ENCODE measurements at places on chromosomes 11 and 22.

- no peak for DNase-seq
These were observed 22.9 kb upstream of the JAM3 start for GRCh38 chr11:134045799-134046635.

DNA sequence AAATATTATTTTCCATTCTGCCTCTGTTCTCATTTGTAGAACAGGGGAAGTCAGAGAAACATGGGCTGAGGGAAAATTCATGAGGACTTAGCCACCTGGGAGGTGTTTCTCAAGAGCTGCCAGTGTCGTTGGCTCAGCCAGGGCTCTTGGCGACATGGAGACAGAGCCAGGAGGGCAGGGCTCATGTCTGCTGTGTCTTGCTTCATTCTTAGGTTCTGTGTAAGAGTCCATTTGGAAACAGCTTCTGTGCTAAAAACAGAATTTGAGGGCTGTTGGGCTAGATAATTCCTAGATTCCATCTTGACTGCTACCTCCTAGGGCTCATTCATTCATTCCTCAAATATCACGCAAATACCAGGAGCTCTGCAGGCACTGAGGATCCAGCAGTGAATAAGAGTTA lies 15.1 kb upstream of the MRGPRX2 start:
- DNase-seq, result no peak

DNA sequence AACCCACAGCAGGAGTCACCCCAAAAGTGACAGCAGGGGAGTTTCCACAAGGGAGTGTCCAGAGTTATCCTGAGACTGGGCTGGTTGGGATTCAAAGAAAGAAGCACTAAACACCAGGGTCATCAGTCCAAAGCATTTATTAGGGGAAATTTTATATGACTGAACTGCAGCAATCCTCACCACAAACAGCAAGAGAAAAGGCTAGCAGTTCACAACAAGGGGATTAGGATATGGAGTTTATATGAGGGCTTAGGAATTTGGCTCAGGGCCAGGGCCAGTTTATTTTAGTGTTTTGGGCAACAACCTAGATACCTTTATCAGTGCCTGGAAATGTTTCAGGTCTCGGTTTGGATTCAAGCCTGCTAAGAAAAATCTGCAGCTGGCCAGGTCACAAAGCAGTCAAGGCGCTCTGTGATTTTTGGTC lies 4.6 kb upstream of the TMEM126A start:
- DNase-seq, result no peak

DNA sequence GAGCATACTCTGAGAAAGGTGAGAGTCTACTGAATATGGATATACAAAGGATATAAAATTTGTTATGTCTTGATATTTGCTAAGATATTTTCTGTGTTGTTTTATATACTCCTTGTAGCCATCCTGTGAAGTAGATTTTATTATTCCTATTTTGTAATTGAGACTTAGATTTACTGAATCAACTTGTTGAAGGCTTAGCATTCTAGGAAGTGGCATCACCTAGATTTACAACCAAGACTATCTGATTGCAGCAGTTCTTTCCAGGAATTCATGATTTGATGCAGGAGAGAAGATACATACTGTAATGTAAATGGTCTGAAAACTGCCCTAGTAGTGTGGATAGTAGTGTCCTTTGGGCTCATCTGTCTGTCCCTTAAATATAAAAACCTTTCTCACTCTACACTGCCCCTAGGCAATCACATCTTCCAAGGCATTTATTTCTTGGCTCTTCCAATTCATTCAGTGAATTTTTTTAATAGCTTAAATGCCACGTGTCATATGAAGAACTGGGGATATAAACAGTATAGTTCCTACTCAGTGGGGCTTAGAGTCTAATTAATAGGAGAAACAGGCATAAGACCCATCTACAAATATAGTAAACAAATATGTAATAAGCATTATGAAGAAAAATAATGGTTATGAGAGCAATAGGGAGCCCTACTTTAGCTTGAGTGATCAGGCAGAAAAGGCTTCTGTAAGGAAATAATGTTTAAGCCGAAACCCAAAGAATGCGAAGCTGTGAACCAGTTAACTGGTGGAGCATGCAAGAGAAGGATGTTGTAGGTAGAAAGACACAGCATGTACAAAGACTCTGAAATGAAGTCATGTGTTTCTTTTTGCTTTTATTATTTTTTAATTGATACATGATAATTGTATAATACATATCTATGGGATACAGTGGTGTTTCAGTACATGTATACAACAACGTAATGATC lies 13.6 kb downstream of the IPO7 start:
- no peak for DNase-seq

DNA sequence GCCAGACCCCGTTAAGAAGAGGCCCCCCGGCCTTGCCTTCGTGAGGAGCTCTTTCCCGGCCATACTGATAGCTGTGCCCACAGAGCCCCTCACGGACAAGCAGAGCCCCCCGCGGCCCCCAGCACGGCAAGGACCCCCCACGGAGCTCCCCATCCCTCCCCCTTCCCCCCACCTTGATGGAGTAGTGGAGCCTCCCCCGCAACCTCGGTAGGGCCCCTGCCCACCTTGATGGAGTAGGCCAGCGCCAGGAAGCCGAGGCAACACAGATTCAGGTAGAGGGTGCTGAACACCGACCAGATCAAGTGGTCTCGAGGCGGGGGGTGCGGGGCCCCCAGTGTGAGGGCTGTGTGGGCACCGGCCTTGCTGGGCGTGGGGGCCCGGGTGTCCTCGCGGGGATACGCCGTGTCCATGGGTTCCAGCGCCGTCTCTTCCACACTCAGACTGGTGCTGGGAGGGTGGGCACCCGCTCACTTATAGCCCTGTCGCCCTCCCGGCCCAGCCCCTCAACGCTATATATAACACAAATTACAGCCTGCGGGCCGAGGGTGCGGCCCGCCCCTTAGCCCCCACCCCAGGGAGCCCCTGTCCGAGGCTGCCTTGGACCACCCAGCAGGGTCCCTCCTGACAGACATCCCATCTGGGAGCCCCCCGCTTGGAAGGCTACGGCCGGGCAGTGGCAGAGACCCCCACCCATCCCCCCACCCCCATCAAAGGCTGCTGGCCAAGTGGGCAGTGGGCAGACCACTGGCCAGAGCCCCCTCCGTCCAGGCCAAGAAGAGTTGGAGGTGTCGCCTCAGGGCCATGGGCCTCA lies at the start of gene IFITM5:
Gene IFITM5, minus strand, starts transcription at position 446 of the 811 bp plus-strand sequence. Its CDS starts 36 bp downstream, at position 410.
- no peak for DNase-seq

DNA sequence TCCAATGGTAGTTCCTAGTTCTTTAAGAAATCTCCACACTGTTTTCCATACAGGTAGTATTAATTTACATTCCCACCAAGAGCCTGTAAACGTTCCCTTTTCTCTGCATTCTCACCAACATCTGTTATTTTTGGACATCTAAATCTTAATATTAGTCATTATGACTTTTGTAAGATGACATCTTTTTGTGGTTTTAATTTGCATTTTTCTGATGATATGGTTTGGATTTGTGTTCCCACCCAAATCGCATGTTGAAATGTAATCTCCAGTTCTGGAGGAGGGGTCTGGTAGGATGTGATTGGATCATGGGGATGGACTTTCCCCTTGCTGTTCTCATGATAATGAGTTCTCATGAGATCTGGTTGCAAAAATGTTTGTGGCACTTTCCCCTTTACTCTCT lies 89.0 kb downstream of the MUC15 start:
- no peak for DNase-seq

GRCh38 chr11:97414801-97415200 lies 1025.0 kb downstream of the JRKL start:
- DNase-seq, result no peak

- DNase-seq, result no peak
These were observed 33.9 kb downstream of the AAMDC start for GRCh38 chr11:77854838-77855237.

GRCh38 chr11:111523343-111523742 lies 8.8 kb downstream of the HOATZ start:
- no peak for DNase-seq

- no peak for DNase-seq
These were observed 13.8 kb downstream of the DENND5A start for GRCh38 chr11:9251311-9251710.

- DNase-seq, result no peak
These were observed 145.7 kb downstream of the TENM4 start for GRCh38 chr11:79294845-79295731.

GRCh38 chr11:122816761-122817520 lies 21.4 kb upstream of the CRTAM start:
- DNase-seq, result no peak

DNA sequence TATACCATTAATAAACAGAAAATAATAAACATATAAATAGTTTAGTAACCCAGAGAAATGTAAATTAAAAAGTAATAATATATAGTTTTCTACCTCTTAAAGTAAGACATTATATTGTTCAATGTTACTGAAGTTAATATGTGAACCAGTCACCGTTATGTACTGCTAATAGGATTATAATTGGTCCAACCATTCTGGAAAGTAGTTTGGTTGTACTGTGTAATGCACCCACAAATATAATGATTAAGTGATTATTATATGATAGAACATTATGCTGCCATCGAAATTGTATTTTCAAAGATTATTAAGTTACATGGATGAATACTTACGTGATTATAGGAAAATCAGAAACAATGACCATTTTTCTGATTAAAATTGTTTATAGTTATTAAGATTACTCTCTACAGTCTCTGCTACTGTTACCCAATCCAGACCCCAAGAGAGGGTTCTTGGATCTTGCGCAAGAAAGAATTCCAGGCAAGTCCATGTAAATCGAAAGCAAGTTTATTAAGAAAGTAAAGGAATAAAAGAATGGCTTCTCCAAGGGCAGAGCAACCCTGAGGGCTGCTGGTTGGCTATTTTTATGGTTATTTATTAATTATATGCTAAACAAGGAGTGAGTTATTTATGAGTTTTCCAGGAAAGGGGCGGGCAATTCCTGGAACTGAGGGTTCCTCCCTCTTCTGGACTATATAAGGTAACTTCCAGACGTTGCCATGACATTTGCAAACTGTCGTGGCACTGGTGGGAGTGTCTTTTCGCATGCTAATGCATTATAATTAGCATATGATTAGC lies 50.1 kb downstream of the ACER3 start:
- no peak for DNase-seq

GRCh38 chr11:14519597-14519916 lies 629 bp downstream of the PSMA1 start:
- DNase-seq, result no peak

- no peak for DNase-seq
These were observed 18.2 kb upstream of the SYT13 start for GRCh38 chr11:45304111-45304991.

GRCh38 chr11:129224538-129224937 lies 32.4 kb upstream of the ARHGAP32 start:
- no peak for DNase-seq

- no peak for DNase-seq
These were observed 117.8 kb downstream of the CCDC81 start for GRCh38 chr11:86492370-86493010.

DNA sequence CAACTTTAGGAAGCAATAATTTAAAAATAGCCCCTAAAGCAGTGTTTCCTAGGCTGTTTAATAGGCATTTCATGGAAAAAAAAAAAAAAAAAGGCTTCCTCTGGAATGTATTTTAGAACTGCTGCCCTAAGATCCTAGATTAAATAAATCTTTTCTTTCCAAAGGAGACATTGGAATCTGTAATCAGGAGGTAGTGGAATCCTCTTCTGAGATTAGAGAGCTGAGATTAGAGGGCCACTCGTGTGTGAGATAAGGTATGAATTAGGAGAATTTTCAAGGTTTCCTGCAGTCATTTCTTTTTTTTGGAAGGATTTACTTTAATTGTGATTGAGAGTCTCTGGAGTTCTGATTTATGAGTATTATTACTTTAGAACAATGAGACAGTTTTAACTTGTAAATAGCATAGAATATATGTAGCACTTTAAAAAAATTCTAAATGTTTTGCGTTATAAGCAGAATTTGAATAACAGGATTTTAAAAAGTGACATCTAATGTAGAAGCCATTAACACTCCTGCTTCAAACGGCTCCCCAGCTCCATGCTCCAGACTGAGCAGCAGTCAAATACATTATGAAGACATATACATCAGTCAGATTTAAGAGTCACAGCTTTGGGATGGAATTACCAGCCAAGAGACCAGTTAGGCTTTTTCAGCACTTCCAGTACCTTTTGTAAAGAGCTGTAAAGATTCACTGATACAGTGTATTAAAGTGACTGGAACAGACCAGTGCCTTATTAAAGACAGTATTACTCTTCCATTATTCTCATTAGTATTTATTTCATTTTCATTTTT lies 5.0 kb downstream of the EED start:
- DNase-seq, result no peak

DNA sequence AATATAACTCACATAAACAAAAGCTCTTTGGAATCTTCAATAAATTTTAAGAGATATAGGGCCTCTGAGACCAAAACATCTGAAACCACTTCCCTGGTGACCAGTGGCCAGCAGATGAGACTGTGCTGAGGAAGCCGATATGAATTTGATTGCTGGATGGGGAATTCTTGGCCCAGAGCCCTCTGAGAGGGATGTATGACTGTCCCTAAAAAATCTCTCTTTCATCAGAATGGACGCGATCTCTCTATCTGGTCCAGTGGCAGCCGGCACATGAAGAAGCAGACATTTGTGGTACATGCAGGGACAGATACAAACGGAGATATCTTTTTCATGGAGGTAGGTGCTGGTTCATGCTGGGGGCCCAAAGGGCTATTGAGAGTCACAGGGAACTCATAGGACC lies 37.5 kb downstream of the MYBPC3 start:
- no peak for DNase-seq

- no peak for DNase-seq
These were observed 14.0 kb downstream of the SAMM50 start for GRCh38 chr22:43969021-43969878.

DNA sequence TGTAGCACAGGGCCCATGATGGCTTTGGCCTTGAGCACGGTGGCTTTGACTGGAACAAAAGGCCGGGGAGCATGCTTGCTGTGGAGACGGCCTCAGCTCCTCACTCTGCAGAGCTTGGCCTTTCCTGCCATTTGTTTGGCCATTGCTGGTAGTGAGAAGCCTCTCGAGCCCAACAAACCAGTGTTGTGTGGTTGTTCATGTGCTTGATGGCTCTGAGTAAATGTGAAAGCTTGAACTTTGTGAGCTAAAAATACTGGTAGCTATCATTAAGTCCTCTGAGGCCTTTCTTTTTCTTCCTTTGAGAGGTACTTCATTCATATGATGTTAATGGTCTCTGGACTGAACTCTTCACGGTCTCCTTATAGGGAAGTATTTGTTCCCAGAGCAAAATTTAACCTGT lies 39.6 kb downstream of the NAT10 start:
- no peak for DNase-seq

- no peak for DNase-seq
These were observed 437 bp downstream of the KIAA0930 start for GRCh38 chr22:45240104-45240809.

- no peak for DNase-seq
These were observed 734 bp upstream of the TMEM123 start for GRCh38 chr11:102453302-102453695.

DNA sequence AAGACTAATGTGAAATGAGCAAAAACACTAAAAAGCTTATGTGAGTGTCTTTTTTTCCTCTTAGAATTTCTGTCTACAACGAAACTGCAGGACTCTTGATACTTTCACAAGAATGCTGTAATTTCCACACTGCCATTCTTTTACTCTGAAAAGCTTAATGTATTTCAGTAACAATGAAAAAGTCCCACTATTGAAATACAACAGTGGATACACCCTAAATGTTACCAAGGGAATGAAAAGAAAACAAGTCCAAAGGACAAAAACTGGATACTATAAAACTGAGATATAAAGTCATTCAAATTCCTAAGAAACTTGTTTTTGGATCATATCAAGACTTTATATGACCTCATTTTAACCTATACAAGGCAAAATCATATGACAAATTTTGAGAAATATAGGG lies 77.4 kb downstream of the SOX6 start:
- no peak for DNase-seq

GRCh38 chr11:130830566-130830965 lies 85.7 kb downstream of the SNX19 start:
- no peak for DNase-seq
